ENCODE measurements at places on chromosomes 11 and 22.

DNA sequence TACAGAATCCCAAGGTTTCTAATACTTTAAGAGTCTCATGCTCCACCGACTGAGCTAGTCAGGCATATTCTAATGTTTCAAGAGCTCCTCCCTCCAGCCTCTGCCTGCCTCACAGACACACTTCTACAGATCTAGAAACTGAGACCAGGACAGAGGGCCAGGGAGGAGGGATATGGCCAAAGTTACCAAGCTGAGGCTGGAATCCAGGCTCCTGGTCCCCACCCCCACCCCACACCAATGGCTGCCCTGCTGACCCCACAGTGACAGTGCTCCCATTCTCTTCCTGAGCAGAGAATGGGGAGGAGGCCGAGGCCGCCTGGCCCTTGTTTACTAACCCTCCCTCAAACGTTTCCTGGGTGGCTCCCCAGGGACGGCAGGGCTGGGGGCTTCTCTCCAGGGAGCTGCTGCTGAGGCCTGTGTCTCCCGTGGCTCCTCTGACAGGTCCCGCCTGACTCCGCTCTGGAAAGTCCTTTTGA, 2.2 kb downstream of the PLEKHB1 start:
- no peak for DNase-seq

- DNase-seq, result no peak
Observed at GRCh38 chr11:87258171-87258833, 220.6 kb downstream of the TMEM135 start.

GRCh38 chr11:47592251-47592650, 2.0 kb downstream of the C1QTNF4 start:
- no peak for DNase-seq

GRCh38 chr22:42437488-42438292, 5.5 kb upstream of the NFAM1 start:
- peak; percentile 93 for DNase-seq

- DNase-seq, result no peak
Observed at GRCh38 chr11:36306888-36307287, 10.8 kb downstream of the PRR5L start.

- DNase-seq, result no peak
Observed at GRCh38 chr11:112477152-112477551, 216.5 kb upstream of the PLET1 start.

DNA sequence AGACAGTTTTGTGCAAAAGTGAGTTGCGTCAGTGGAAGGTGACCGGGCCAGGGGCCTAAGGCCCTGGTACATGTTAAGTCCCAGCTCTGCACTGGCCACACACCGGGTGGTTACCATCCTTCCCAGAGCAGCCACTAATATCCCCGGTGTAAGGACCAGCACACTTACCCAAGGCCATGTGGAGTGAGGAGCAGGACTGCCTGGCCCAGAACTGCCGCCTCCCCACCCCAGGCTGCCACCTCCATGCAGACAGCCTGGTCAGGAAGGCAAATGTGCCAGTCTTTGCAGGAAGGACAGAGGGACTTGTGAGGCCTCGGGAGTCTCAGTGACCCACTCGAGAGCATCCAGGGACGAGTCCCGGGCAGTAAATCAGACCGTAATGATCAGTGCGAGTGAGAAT, 102.9 kb downstream of the MORC2 start:
- DNase-seq, result peak; percentile 56

DNA sequence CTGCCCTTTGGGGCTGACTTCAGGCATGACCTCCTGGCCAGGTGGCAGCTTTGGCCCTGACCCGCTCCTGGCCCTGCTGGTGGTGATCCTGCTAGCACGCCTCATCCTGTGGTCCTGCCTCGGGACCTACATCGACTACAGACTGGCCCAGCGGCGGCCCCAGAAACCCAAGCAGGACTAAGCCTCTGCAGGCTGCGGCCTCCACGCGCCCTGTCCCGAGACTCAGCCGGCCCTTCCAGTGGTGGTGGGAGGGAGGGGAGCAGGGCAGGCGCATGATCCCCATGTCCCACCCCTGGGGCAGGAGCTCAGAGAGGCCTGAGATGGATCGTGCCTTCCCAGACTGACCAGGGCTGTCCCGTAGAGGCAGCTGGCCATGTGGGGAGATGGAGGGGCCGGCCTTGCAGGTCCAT, 2.1 kb downstream of the SMIM38 start:
- peak; percentile 80 for DNase-seq

DNA sequence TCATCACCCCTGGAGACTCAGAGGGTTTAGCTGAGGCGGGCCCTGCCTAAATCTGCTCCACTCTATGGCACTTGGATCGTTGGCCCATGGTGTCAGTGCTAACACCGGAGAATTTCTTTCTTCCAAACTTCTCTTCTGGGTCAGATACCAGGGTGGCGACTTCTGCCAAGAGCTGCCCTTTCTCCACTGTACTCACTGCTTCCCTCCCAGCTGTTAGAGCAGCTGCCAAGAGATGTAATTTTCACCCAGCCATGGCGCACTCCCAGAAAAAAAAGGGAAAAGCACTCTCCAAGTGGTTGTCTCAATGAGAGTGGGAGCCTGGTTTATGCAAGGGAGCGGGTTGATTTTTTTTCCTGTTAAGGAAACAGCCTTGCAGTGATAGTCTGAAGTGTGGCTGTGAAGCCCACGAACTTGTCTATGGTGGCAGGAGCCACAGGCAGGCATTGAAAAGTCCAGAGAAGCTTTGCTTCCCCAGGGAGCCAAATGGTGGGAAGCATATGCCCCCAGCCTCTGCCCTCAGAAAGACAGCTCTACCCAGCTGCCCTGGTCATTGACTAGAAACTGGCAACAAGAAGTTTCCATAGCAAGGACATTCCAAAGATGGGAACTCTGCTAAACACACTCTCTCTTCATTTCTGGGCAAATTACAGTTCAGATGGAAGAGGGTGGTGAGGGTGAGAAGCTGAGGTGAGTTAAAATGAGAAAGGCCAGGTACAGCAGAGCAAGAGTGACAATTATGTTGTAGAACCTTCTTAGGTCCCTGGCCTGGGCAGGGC, 10.7 kb downstream of the PCSK7 start:
- peak; percentile 85 for DNase-seq

DNA sequence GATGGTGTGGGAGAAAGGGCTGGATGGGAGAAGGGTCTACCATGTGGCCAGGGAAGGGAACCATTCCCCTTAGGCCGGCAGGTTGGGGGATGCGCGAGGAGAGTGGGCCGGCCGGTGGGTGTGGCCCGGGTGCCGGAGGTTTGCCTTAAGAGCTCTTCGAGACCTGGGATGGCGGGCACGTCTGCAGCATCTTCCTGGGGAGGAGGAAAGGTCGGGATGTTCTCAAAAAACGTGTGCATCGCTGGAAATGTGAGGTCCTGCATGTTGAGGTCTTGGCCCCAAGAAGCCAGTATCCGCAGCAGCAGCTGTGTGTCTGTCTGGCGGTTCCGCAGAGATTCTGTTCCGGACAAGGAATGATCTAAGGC, 1.4 kb downstream of the NAV2 start:
- no peak for DNase-seq

GRCh38 chr11:26841818-26842473, 120.1 kb upstream of the SLC5A12 start:
- DNase-seq, result no peak

- peak; percentile 64 for DNase-seq
Observed at GRCh38 chr11:2827792-2828191, 57.8 kb downstream of the CDKN1C start.

DNA sequence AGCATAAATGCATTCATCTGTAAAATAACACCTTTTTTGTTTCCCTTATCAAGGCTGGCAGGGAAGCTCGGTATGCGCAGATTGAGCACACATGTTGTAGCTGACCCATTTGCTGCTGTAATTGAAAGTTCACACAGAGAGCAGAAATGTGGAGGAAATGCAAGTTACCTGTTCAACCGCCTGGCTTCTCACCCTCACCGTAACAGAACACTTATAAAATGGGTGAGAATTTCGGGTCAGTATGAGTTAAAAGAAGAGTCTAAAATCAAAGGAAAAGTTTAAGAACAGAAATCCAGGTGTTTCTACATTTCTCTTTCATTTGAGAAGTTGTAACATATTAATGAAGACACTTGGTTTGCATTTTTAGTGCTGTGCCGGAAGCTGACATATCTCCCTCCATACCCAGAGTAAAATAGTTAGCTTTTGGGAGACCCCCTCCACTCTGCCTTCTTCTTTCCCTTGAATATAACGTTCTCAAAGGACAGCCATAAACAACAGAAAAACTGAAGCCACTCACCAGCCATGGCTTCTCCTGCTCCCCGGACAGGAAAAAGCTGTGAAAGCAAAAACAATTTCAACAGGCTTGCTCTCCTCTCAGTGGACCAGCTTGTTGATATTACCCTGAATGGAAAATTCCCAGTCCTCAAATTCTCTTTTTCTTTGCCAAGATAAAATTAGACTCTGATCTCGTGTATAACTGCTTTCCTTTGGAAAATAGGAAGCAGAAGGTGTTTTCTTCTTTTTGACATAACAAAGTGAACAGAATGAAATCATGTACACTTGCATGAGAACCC, at the start of gene CASP12:
CASP12 (minus strand) TSS at position 570 of the 794 bp plus-strand sequence.
- DNase-seq, result no peak

DNA sequence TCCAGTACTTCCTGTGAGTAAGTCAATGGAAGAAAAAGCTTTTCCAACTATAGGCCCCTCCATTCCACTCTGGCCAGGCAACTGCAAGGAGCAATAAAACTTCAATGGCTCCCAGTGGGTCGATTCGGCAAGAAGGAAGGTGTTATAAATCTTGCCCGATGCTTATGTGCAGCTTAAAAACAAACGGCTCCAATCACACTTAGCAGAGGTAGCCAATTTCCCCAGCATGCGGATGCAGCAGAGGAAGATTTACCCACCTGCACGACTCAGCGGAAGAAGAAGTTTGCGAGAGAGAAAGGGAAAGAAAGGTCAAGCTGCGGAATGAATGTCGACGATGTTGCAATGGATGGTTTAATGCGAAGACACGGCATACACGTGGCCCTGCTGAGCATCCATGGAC, 141.5 kb downstream of the OPCML start:
- no peak for DNase-seq

DNA sequence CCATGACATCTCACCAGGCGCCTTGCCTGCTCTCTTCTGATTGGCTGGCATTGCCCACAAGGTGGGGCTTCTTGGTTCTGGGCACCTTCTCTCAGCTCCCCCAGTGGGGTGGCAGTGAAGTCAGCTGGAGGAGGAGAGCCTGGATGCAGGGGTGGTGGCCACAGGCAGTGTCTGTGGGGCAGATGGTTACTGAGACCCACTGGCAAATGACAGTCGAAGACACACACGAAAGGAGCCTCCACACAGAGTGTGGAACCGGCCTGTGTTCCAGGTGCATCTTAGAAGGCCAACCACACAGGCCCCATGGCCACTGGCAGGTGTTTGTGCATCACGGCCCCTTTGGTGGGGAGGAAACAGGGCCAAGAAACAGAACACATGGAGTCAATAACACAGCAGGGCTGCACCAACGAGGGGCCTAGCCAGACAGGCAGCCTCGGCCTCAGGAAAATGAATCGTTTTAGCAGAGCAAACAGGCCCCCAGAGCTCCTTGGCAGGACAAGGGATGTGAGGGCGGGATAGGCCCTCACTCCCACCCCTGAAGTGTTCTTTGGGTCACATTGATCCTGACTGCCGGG, 683.4 kb downstream of the TBC1D22A start:
- DNase-seq, result peak; percentile 37

DNA sequence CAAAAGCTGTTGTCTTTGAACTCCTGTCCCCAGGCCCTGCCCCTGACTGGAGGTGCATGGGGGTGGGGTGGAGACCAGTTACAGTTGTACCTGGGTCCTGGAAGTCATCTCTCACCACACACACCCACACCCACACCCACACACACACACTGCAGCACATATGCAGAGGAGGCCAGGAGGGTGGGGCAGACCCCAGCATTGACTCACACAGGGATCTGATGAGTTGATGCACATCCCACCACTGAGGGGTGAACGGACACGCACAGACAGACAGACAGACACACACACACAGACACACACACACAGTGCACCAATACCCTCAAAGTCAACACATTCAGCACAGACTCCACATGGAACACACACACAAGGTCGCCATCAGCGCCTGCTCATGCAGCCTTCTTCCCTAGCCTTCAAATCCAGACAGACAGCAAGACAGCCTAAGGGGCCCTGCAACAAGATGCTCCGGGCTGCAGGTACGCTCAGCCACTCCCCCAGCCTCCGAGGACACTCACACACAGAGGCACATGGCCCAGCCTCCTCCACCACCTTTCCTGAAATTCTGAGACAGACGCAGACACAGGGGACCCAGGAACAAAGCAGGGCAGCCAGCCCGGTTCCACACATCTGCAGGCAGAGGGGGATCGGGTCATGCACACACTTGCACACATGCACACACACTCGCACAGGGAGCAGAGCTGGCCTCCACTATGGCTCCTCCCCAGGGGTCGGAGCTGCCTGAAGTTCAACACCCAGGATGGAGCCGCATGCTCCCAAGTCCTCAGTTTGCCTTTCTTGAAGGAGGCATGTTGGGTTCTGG, 26.5 kb downstream of the SYT7 start:
- DNase-seq, result no peak

Measured in posterior vena cava (tissue), 2 donors.